Right ventricle myocardium superior (tissue), 1 donor: ENCODE measurements at places on chromosomes 5 and 9. TPM values are rescaled to one million over a fixed set of nuclear protein-coding genes. Genes with fewer than 3 reads are reported as not detected.

NR2F1 gene
- total RNA-seq, result 0.70 TPM

CDX1 gene
- not detected for total RNA-seq

HTR1A gene
- not detected for total RNA-seq

TMEM215 gene
- not detected for total RNA-seq

NXNL2 gene
- total RNA-seq, result not detected

RASGEF1C gene
- 0.59 TPM for total RNA-seq

CBY3 gene
- not detected for total RNA-seq

SH3TC2 gene
- total RNA-seq, result 16.7 TPM

SLC35A4 gene
- total RNA-seq, result 81.4 TPM

RBM22 gene
- total RNA-seq, result 26.9 TPM

TOR1A gene
- total RNA-seq, result 12.0 TPM

MEIKIN gene
- total RNA-seq, result not detected

GRIN1 gene
- total RNA-seq, result not detected

TSSK1B gene
- total RNA-seq, result not detected

DIPK1B gene
- total RNA-seq, result 15.1 TPM

PCDHGC4 gene
- 3.0 TPM for total RNA-seq

PKD2L2 gene
- total RNA-seq, result 0.48 TPM

FNBP1 gene
- total RNA-seq, result 21.5 TPM

UGT3A1 gene
- not detected for total RNA-seq

CDH10 gene
- not detected for total RNA-seq

PRR16 gene
- total RNA-seq, result 14.2 TPM

RNF180 gene
- total RNA-seq, result 12.4 TPM

CYSRT1 gene
- not detected for total RNA-seq

IL17B gene
- total RNA-seq, result not detected

RALGDS gene
- 33.1 TPM for total RNA-seq

SMIM15 gene
- 19.2 TPM for total RNA-seq

INSL6 gene
- not detected for total RNA-seq

IFNA13 gene
- not detected for total RNA-seq

ACOT12 gene
- total RNA-seq, result not detected
